ENCODE measurements at places on chromosomes 7 and 10.

DNA sequence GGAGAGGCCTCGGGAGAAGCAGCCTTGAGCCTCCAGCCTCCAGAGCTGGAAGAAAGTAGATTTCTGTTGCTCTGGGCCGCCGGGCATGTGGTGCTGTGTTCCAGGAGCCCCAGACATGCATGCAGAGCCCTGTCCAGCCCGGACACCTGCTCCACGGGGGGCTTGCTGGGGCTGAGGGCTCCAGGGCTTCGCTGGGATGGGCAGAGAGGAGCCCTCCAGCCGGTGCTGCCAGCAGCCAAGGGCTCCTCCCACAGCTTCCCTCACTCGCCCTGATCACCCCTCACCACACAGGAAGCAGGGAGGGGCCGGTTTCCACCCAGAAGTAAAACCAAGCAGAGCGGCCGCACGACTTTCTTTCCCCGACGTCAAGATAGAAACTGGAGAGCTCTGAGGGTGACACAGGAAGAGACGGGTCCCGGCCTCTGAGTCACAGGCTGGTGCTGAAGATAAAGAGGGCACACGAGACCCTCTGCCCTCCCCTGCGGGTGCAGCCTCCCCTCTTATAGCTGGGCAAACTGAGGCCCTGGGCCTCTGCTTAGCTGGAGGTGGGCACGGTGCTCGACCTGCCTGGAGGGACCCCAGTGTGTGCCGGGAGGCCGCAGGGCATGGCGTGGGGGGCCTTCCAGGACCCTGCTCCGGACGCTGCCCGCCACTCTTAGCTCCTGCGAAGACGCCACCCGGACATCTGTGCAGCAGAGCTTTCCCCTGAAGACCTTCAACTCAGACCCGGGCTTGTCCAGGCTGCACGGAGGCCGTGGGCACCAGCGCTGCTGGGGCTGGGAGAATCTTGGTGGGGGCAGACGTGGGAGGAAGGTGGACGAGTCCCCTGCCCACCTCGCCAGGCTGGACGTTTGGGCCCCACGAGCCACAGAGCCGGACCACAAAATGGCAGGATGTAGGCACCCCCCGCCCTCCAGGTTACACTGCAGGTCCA lies 31.1 kb downstream of the ADAP1 start:
- no peak for DNase-seq

DNA sequence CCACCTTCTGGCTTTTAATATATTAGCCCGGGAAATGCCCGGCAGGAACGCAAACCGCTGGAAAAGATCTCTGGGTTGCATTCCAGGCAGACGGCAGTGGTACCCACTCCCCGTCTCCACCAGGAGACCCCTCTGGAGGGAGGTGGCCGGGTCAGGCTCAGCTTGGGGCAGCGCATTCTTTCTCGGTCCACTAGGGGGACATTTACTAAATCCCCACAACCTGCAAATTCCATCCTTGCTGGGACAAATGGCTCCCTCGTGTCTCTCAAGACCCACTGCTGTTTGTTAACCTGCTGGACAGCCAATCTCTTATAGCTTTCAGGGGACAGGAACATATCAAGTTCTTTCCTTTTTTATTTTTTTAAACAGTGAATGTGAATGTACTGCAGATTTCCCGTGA lies 45.8 kb upstream of the CARD11 start:
- DNase-seq: no peak

- DNase-seq: no peak
Measured at GRCh38 chr7:131652934-131653333, 96.5 kb upstream of the PODXL start.

DNA sequence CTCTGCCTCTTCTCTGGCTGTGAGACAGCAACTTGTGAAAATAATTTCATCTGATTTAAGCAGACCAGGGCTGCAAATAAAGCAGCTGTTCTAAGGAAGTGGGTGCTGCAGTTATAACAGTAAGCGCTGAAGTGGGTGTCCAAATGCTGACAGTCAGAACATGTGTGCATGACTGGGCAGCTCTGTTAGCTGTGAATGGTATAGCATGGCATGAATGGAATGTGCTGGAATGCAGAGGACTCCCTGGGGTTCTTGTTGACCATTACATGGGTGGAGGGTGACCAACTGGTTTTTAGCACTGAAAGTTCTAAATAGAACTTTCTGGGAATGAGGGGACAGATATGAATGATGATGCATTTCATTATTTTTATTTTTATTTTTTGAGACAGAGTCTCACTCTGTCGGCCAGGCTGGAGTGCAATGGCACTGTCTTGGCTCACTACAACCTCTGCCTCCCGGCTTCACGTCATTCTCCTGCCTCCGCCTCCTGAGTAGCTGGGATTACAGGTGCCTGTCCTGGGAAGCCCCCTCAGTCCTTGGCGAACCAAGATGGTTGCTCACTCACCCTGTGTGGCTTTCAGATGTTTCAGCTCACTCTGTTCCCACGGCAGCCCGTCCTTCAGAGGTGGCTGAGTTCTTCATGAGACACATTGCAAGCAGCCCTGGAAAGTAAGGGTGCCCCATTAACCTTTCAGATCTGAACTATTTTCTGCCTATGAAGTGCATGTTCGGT lies 319.8 kb upstream of the PHYHIPL start:
- DNase-seq: no peak

DNA sequence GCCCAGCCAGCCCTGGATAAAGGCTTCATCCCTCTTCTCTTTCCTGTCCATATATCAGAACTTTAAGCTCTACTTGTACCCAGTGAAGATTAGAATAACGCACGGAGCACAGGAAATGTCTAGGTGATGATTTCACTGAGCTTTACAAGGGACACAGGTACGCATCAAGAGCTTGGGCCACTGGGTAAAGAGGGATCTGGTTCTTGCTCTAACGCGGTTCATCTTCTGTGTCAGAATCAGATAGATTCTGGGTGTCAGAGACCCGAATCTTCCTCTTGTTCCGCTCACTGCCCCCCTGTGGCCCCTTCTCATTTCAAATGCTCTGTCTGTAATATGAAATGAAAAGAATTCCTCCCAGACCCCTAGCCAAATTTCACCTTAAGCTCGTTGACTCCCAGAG lies 24.7 kb downstream of the IL2RA start:
- DNase-seq: no peak

DNA sequence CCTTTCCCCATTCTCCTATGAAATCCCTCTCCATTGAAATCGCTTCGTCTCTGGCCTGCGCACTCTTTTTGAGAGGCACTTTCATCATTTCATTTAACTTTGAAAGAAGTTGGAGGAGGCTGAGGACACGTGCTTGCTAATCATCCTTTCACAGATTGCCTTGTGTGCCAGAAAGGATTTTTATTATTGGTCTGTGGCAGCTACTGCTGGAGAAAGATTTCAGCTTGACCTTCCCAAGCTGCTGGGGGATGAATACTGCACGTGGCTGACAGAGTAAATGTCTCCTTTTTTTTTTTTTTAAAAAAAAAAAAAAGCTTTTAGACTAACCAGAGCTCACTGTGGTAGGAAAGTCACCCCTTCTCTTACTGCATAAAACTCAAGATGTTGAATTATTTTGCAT lies 44.2 kb upstream of the KCNIP2 start:
- no peak for DNase-seq

- no peak for DNase-seq
Measured at GRCh38 chr7:33191340-33191739, 62.0 kb downstream of the BBS9 start.

DNA sequence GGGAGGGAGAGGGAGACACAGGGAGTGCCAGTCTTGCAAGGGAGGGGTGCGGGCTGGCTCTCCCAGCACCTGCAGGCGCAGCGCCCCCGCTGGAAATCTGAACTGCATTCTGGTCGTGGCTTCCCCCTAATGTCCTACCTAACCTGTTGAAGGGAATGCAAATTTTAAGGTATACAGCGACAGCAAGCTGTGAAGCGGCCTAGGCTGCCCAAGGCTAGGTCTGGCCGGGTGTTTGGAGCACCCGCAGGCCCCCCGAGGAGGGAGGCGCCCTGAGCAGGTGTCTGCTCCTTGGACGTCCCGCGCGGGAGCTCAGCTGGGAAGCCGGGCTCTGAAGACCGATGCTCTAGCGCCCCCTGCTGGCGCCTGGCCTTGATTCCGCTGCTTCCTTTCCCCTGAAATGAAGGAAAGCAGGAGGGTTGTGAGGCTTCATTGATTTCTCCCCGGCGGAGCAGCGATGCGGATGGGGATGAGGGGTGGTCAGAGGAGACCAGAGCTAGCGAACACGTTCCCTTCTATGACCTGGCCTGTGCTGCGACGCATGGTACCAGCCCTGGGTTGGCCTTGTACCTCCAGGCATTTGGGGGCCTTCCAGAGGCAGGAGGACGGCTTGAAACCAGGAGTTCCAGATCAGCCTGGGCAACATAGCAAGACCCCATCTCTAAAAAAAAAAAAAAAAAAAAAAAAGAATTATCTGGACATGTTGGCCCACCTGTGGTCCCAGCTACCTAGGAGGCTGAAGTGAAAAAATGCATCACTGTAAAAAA lies 601.3 kb downstream of the GALNT17 start:
- peak; percentile 55 for DNase-seq

GRCh38 chr7:157355784-157356511 lies 19.1 kb downstream of the DNAJB6 start:
- no peak for DNase-seq

DNA sequence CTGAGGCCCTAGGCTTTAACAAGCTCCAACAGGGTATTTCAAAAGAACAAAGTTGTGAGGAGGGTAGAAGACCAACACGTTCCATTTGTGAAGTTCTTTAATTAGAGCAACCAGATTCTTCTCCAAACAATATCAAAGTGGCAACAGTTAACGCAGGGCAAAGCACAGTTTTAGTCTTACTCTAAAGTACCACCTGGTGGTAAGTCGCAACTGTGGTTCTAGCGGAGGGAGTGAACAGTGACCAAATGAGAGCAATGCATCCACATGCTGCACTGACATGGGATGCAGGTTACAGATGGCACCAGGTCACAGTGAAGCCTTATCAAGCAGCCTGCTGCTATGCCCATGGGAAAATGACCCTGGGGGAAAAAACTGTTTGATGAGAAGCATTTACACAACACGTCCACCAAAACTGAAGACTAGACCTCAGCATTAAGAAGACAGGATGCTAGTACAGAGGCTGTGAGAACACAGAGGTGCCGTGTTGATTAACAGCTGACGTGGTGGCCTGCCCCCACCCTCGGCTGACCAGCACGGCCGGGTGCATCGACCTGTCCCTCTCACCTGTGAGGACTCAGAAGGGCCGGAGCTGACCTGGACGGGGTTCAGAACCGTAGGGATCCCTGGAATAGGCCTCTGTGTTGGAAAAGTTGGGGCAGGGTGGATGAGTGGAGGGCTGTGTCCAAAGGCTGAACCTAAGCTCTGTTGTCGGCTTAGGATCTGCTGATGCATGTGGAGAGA lies 211.2 kb downstream of the GLI3 start:
- DNase-seq: no peak

DNA sequence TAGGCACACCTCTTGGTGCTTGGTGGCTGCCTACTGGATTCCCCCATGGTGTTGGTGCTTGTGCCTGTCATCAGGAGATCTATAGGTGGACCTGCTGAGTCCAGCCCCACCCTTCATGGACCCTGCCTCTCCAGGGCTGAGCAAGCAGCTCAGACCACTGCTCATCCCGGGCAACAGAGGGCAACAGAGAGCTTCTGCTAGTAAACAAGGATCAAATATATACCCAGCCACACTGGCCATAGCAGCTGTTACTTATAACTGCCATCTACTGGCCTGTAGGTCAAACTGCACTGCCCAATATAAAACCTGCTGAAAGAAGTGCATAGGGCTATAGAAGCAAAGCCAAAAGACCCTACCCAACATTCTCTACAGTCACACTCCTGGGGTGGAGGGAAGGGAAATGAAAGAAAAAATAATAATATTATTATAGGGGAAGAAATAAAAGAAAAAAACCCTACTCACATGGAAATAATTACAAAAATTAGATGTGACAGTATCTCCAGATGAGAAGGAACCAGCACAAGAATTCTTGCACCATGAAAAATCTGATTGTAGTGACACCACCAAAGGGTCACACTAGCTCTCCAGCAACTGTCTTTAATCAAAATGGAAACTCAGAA lies 54.9 kb upstream of the ZNF800 start:
- no peak for DNase-seq

DNA sequence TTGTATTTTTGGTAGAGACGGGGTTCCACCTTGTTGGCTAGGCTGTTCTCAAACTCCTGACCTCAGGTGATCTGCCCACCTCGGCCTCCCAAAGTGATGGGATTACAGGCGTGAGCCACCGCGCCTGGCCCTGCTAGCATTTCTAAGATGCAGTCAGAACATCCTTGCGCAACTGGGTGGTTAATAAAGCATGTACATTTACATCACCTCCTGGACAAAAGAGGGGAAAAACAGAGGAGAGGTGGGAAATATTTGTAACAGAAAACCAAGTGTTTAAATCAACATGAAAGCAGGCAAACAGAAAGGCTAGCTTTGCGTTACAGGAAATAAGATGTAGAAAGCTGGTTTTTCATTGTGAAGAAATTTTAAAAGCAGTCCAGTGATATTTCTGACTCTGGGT lies 220.9 kb upstream of the KMT2E start:
- no peak for DNase-seq

- DNase-seq: no peak
Measured at GRCh38 chr10:35916791-35917190, 274.7 kb upstream of the FZD8 start.

DNA sequence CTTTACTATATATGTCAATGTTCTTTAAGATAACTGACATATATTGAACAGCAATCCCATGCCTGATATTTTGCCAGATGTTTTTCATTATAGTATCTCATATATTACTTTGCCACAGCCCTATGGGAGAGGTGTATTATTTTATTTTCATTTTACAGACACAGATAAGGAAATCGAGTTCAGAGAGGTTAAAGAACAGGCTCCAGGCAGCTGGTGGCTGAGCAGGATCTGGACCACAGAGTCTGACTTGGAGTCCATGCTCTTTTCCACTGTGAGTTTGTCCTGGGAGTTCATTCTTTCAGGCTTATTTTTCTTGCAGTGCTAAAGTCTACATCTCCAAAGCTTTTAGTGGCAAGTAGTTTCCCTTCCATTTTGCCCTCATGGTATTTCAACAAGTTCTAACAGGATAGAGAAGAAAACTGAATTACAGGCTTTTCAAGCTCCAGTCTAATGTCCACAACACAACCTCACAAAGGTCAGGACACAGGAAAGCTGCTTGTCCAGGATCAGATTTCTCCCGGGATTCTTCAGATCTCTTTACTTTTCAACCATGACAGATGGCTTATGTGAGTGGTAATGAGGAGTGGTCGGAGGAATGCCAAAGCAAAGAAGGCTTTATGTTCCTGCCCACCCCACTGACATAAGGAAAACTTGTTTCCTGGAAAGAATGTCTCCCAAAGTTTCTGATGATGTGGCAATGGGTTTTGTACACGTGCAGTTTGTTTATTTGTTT lies 13.1 kb upstream of the SLC35B4 start:
- no peak for DNase-seq

GRCh38 chr10:7445474-7446185 lies 34.8 kb upstream of the SFMBT2 start:
- no peak for DNase-seq

DNA sequence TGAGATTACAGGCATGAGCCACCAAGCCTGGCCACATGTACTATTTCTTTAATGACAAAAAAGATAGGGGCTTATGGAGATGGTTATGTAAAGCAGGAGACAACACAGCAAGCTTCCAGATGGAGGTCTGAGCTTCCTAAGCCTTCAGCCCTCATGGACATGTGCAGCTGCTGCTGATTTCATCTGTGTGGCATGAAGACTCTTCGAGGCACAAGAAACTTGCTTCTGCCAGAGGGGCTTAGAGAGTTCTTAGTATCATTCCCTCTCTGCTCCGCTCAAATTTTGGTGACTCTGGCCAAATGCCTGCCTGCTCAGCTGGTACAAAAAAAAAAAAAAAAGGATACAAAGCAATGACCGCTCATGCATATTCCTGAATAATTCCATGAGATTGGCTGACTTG lies 552.5 kb downstream of the TYW1 start:
- DNase-seq: no peak

GRCh38 chr10:6203331-6204062 lies 765 bp downstream of the PFKFB3 start:
- DNase-seq: no peak

Data from NCI-H187 treated with DMSO at 0.1 percent for 48 hours (cell line).